Subcutaneous preadipocyte (primary cell): ENCODE measurements at places on chromosomes 7 and 10. TPM values are rescaled to one million over a fixed set of nuclear protein-coding genes. Genes with fewer than 3 reads are reported as not detected.

The IDI2 gene
- under 0.01 TPM in 1 of 2 replicates, not detected in the other for total RNA-seq

The PLEKHS1 gene
- total RNA-seq, result not detected in 2 replicates

The GIMAP7 gene
- not detected in 2 replicates for total RNA-seq

The NANOS1 gene
- total RNA-seq, result 0.73 and 1.2 TPM in 2 replicates

The SHOC2 gene
- total RNA-seq, result 33.4 and 36.0 TPM in 2 replicates
